ENCODE measurements at places on chromosomes 4 and X.
A peak's percentile ranks its signal among the peaks of the same experiment; 100 is the strongest.

DNA sequence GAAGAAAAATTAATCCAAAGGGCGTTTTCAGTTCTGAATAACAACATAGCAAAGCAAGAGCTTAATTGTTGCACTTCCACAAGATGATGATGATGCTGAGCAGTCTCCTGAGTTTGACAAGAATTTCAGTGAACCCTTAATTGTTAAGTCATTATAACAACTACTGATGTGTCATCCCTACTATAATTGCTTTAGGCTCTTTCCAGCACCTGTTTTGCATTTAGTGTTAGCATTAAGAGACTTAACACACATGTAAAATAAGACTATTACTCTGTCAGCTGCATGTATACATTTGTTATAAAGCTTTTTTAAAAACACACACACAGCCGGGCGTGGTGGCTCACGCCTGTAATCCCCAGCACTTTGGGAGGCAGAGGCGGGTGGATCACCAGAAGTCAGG is 37.9 kb upstream of the GALNT7 start:
- no peak for DNase-seq

- no peak for DNase-seq
These were observed 328.2 kb downstream of the DKK2 start for GRCh38 chr4:106707776-106708463.

GRCh38 chrX:145853181-145853580 is 35.6 kb downstream of the SLITRK2 start:
- DNase-seq = no peak

DNA sequence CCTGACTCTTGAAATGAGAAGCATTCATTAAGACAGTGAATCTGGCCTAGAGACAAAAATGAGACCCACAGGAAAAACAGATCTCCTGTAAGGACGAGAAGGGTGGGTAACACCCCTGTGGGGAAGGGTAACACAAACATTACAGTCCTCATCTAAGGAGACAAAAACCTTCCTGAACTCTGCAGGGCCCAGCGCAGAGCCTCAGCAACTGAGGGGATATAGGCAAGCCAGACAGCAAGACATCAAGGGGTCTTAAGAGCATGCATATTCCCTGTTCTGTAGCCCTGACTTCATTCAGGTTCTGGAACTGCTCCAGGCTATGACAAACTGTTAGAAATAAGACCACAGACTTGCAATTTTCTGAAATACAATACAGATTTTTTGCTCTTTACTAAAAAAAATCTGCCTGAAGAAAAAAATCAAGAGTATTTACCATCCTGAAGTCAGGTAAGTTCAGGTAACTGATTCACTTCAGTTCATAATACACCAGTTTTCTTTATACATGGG is 15.5 kb downstream of the COX18 start:
- DNase-seq = no peak

- DNase-seq = no peak
These were observed 164.4 kb downstream of the PJA1 start for GRCh38 chrX:69000877-69001276.

DNA sequence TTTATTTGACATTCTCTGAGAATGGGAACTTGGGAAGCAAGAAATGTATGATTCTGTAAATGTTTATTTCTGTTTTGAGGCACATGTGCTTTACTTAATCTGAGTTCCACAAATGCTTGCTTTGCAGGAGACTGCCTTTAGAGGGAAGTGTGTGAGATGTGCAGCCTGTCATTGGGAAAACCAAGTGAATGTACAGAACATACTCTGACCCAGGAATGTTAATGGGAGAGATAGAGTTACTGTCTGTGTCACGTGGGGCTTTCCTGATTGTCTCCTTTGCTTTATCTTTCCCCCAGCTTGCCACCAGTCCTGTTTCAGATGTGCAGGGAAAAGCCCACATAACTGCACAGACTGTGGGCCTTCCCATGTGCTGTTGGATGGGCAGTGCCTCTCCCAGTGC is 218.6 kb upstream of the ANXA3 start:
- no peak for DNase-seq

GRCh38 chrX:64206556-64207162 is 1.2 kb upstream of the AMER1 start:
- no peak for DNase-seq

- peak; percentile 40 for DNase-seq
These were observed 752 bp downstream of the FRAS1 start for GRCh38 chr4:78057600-78058550.

- DNase-seq = no peak
These were observed 300.9 kb downstream of the FAM47A start for GRCh38 chrX:33831211-33831610.

DNA sequence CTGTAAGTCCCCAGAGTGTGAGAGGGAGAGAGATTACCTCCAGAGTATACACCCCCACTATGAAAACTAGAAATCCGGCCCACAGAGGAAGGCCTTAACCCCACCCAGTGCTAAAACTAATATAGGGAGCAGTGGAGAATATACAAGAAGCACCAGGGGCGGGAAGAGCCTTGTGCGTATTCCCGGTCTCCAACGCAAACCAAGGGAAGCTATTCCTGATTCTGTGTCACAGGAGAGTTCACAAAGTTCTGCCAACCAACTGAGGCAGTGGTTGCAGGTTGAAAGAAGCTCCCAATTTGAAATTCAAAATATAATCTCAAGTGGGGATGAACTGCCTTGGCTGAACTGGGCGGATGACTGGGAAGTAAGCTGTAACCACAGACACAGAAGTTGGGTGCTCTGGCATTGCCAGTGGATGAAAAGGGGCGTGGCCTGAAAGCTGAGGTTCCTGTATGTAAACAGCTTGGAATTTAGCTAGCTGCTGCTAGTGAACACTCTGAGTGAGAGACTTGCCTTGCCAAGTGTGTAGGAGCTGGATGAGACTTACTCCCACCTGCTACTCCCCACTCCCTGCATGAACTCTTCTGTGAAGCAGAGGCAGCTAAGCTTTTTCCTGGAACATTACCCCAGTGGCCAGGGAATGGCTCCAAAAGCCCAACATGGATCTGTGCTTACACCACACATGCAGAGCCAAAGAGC is 32.7 kb downstream of the ELF2 start:
- no peak for DNase-seq

GRCh38 chr4:169117591-169118081 is 107.6 kb upstream of the CBR4 start:
- no peak for DNase-seq

GRCh38 chrX:110346681-110347080 is 12.0 kb upstream of the RTL9 start:
- DNase-seq = no peak

GRCh38 chr4:1196421-1197183 is 24.2 kb upstream of the SPON2 start:
- DNase-seq = no peak

GRCh38 chr4:64713256-64713840 is 304.1 kb upstream of the TECRL start:
- DNase-seq = no peak

- DNase-seq = no peak
These were observed 309.9 kb upstream of the PPP1R2C start for GRCh38 chrX:43087830-43088229.

DNA sequence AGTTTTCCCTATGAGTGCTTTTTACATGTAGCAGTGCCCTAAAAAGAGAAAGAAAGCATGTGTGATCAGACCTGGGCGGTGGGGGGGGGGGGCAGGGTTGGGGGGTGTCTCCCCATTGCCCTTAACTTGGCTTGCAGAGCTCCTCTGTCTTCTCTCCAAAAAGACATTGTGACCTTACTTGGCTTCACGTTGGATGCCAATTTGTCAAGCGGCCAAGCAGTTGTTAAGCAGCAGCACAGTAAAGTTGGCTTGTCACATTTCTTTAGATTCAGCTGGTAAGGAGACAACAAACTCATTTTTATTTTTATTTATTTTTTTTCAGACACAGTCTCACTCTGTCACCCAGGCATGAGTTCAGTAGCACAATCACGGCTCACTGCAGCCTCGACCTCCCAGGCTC is 57.3 kb upstream of the ZNF157 start:
- no peak for DNase-seq

DNA sequence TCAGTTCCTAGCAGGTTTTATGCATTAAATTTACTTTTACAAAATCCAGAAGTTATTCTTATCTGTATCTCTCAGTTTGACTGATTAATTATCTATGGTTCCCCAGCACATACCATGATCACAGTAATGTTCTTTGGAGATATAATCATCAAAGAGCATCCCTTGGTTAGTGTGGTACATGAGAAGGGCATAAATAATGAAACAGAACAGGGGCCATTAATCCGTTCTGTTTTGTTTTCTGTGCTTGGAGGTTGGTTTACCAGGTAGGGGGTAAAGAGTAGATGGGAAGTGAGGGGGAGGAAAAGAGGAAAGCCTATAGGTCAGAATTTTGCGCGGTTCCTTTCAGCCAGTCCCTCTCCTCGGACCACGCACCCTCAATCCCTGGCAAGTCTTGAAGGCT is 718.7 kb upstream of the TENM3 start:
- DNase-seq = no peak

DNA sequence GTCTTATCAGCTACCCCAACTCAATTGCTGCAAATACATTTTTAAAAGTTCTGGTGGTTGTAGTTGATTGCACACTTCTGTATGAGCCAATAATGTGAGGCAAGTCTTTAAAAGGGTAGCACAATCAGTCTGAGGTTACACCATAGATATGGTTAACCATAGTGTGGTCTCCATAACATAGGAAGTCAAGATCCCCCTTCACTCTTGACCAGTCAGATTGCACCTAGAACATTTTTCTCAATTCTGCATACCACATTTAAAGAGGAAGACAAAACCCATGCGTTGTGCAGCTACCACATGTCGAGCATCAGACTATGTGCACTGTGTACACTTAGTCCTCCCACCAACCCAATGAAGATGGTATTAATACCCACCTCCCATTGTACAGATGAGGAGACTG is 26.5 kb upstream of the CYBB start:
- DNase-seq = no peak

DNA sequence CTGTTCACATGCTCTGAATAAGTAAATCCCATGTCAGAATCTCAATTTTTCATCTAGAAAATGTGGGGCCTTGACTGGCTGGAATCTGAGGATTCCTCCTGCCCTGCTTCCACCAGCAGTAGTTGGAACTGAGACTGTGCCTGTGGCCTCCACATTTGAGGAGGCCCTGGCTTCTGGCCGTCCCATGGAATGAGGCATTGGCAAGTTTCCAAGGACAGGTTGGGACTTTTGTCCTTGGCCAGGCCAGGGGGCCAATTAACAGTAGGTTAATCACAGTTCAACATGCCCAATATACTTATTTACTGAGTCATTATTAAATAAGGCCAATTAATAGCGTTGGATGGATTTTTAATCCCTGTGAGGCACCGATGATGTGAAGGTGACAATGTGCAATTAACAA is 50.2 kb upstream of the GABRE start:
- no peak for DNase-seq
